CD8-positive, alpha-beta memory T cell (primary cell): ENCODE measurements at places on chromosomes 12 and 14. TPM values are rescaled to one million over a fixed set of nuclear protein-coding genes. Genes with fewer than 3 reads are reported as not detected.

DNA sequence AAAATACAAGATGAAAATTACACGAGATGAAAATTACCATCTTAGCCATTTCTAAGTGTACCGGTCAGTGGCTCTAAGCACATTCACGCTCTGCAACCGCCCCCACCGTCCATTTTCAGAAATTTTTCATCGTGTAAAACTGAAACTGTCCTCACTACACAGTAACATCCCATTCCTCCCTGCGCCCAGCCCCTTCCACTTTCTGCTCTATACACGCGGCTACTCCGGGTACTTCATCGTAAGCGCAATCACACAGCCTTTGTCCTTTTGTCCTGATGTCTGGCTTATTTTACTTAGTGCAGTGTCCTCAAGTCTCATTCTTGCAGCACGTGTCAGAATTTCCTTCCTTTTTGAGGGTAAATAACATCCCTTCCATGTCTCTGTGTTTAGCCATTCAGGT is 3.6 kb upstream of the GPR132 start:
- no peak for DNase-seq

The DHRS2 gene
- 3.1 TPM for total RNA-seq

The LYZ gene
- 8.7 TPM for total RNA-seq

The ITFG2 gene
- total RNA-seq, result 36.9 TPM

GRCh38 chr12:77782034-77782433 is 48.7 kb upstream of the NAV3 start:
- DNase-seq, result no peak

DNA sequence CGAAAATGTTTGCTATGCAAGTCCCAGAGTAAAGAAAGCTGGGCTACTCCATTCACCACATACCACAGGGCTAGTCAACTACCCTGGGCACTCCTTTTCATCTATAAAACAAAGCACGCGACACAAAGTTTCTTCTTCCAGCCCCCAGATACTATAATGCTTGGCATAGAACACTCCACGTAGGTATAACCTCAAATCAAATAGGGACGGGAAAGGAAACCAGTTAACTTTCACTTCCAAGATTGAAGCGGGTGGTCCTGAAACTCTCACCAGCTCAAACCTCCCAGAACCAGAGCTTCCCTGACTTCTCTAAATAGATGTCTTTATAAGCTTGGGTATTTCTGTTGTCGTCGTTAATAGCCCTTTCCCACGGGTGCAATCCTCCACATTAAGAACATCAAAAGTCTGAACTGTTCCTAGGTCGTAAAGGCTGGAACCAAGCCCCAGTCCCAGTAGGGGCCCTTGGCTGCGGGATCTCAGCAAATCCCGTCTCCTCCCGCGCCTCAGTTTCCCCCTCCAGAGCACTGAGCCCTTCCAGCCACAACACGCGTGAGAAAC is 647 bp downstream of the LGMN start:
- no peak for DNase-seq

The LRRC23 gene
- 5.0 TPM for total RNA-seq

The RPS26 gene
- total RNA-seq, result 59.9 TPM

DNA sequence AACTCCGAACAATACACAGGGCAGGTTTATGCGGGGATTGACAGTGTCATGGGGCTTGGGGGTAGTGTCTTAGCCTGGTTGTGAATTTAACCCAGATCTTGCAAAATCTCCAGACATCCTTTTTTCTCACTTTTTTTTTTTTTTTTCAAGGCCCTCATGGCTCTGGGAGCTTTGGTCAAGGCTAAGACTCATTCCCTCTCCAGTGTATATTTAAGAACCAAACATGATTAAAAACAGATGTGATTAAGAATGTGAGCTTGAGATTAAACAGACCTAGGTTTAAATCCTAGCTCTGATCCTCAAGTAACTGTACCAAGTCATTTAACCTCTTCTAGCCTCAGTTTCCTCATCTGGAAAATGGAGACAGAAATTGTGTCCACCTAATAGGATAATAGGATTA is 151.7 kb upstream of the FUT8 start:
- no peak for DNase-seq

DNA sequence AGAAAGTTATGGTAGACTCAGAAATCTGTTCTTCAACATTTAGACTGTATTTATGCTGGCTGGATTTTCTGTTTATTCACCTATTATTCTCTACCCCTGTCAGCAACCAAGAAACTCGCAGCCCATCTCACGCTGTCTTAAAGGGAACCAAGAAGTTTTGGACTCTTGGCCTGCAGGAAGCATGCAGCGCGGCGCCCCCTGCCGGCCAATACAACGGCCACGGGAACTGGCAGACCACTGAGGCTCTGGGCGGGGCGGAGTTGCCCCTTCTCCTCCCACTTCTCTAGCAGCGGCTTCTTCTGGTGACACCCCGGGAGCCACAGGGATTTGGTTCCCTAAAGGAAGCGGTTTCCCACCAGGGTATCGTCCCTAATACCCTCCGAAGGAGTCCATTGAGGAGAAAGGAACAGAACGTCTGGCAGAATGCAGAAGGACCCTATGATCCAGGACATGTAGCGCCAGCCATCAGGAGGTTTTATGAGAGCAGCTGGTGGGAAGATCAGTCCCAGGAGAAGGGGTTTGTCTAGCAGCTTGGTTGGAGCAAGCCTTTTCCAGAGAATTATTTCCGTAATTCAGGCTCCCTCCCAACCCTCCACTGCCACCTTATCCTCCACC is 21.0 kb upstream of the RNASE2 start:
- no peak for DNase-seq

The CLEC4A gene
- total RNA-seq, result 1.1 TPM

DNA sequence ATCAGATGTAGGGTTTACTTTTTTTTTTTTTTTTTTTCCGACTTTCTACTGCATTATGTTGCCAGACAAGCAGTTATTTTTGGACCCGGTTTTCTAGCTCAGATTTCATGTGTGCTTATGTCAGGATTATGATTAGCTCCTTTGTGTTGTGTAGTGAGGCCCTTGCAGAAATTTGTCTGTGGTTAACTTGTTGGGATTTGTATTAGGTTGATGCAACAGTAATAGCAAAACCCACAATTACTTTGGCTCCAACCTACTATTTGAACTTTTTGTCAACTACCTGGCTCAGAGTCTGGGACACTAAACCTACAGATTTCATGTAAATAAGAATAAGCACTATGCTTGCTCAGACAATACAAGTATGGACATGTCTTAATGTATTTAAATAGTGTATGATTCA is 44.1 kb upstream of the KCNJ8 start:
- DNase-seq, result no peak

DNA sequence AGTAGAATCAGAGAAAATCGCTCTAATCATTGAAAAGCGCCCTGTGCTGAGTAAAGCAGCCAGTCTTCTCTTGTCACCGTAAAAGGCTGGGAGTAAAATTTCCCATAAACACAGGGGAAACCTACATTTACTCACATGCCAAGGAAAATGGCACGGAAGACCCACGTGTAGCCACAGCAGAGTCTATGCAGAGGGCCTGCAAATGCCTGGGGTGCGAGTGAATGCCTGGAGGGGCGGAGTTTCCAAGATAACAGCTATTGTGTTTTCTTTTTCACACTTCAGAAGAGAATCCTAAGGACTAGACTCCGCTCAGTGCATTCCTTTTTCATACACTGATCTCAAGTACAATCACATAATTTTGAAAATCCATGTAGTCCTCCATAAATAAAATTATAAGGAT is 159.9 kb upstream of the FOXN3 start:
- no peak for DNase-seq

DNA sequence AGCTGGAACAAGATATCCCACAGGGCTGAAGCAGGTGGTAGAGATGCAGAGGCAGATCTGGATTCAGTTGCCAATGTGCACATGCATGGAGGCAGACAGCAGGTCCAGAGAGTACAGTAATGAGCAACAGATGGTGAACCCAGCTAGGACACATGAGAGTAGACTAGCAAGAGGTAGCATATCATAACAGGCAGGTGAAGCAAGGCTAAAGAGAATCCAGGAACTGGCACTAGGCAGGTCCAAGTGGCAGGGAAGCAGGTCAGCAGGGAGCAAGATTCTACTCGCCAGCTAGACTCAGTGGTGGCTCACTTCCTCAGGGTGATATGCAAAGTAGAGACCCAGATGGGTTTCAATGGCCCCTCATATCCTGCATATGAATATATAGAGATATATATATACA is 15.3 kb upstream of the MYF6 start:
- no peak for DNase-seq

GRCh38 chr12:107685360-107686248 is at the start of gene PWP1:
Gene PWP1 (plus strand): TSS chr12:107685799. CDS start chr12:107685900, 101 bp downstream.
- peak; percentile 96 for DNase-seq

DNA sequence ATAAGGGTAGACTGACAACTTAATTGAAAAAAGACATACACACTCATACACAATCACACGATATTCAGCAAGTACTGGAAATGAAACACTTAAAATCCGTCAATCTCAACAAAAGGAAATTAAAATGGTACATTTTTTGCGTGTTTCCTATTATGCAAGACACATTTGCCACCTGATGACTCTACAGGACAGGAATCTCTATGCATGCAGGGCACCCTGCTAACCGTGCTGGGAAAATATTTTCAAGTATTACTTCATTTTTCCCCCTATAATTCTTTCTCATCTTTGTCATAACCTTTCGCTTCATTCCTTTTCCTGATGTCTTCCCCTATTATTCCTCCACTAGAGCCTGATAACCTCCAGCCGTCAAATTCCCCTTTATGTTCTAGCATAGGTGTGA is 150.2 kb downstream of the TMEM132D start:
- DNase-seq, result no peak

- no peak for DNase-seq
These were observed 358.1 kb downstream of the RAD51B start for GRCh38 chr14:68177728-68178127.

GRCh38 chr12:24560831-24561271 is 388.1 kb downstream of the BCAT1 start:
- no peak for DNase-seq

DNA sequence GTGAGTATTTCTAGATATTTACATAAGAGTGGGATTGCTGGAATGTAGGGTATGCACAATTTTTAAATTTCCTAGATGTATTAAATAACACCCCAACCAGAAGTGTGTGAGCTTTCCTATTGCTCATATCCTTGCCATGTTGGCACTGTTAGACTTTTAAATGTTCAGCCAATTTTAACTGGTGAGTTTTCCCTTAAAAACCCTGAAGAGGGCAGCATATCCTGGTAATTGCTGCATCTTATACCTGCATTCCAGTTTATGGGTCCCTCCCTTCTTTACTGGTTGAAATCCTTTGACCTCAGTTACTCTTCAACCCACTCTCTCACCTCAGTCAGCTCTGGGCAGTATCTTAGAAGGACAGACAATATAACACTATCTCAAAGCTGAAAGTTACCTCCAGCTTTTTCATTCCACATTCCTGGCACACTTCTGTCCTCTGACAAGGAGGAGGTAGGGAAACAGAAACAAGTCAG is 270.6 kb downstream of the PAWR start:
- no peak for DNase-seq

The KRT85 gene
- not detected for total RNA-seq
